ENCODE measurements at places on chromosomes 2 and 18.

- DNase-seq, result no peak
These were observed 38.9 kb downstream of the BCL2L11 start for GRCh38 chr2:111159641-111160040.

GRCh38 chr2:105243961-105244360, 2.4 kb downstream of the GPR45 start:
- no peak for DNase-seq

DNA sequence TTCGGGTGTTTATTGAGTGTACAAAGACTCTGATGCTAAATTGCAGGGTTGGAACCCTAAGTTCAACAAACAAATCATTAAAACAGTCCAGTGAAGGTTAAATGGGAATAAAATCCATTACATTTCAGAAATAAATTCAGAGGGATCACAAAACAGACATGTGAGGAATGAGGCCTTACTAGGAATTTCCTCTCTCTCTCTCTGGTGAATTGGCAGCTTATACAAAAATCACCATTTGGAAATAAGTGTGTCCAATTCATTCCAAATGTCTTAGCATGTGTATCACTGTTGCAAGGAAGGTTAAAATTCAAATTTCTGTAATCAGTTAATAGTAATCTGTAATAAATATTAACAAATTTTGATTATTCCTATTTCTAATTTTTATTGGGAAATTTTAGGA, 228.6 kb upstream of the PXDN start:
- no peak for DNase-seq

DNA sequence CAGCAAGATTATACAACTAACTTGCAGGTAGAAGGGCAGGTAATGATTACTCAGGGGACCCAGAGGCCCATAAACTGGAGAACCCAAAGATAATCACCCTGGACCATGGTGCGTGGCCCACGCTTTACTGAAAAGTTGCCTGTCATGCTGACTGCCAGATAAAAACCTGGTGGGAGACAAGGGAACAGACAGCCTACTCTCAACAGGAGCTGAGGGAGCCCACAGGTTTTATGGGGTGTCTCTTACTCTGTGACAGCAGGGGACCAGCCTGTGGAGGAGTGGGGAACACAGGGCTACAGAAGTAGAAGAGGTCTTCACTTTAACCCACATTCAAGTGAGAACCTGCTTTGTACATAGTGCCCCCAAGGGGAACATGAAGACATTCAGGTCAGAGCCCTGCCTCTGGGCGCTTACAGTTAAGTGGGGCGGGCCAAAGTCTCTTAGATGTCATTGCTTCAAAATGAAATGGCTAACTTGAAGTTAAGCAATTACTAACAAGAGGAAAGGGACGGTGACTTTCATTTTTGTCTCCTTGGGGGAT, 60.4 kb downstream of the DHRS9 start:
- no peak for DNase-seq

GRCh38 chr2:88239781-88240180, 69.6 kb downstream of the THNSL2 start:
- no peak for DNase-seq

DNA sequence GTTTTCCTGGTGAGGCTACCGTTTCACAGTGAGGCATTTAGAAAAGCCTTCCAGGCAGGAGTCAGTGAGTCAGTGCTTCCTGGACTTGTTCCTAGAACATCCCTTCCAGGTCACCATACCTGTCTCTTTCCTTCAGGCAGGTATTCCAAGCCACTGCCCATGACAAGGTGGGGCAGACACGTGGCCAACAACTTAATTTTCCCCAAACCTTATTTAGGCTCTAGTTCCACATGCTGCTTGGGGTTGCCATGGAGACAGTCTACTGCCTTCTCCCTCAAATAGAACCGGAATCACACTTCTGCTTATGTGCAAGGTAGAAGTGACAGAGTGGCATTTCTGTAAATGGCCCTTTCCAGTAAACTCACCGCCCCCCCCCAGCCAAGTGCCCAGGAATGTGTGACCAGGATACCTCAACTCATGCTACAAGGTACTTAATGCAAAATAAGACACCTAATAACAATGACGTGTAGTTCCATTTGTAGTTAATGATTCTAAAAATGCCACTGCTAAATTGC, 258.3 kb downstream of the PRKCE start:
- no peak for DNase-seq

DNA sequence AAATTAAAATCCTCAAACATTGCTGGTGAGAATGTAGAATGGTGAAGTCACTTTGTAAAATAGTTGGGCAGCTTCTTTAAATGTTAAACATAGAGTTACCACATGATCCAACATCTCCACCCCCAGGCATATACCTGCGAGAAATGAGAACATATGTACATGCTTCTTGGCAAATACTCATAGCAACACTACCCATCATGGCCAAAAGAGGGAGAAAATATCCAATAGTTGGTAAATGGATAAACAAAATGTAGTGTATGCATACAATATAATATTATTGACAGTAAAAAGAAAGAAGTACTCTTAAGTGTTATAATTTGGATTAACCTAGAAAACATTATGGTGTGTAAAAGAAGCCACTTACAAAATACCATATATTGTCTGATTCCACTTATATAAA, 185.9 kb downstream of the CDH7 start:
- DNase-seq, result no peak

- DNase-seq, result no peak
These were observed 53.4 kb upstream of the ODC1 start for GRCh38 chr2:10501451-10501961.

- DNase-seq, result no peak
These were observed 45.2 kb upstream of the SP5 start for GRCh38 chr2:170669909-170670308.

DNA sequence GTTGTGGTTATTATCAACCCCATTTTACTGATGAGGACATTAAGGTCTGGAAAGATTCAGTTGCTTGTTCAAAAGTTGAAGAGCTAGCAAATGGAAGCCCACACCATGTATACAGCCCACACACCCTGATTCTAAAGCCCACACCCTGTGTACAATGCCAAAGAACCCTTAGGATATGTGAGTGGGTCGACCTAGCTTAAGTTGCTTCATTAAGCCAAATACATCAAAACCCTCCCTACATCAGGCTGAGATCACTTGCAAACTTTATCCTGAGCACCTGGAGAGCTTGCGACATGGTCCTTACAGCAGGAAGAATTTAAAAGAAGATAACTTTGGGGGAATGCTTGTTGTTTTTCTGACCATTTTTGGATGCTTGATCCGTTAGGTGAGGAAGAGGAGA, 435 bp upstream of the ARHGAP25 start:
- DNase-seq, result no peak

- DNase-seq, result no peak
These were observed 57.8 kb upstream of the NFU1 start for GRCh38 chr2:69495008-69495407.

GRCh38 chr2:216405588-216405987, 6.7 kb upstream of the SMARCAL1 start:
- no peak for DNase-seq

DNA sequence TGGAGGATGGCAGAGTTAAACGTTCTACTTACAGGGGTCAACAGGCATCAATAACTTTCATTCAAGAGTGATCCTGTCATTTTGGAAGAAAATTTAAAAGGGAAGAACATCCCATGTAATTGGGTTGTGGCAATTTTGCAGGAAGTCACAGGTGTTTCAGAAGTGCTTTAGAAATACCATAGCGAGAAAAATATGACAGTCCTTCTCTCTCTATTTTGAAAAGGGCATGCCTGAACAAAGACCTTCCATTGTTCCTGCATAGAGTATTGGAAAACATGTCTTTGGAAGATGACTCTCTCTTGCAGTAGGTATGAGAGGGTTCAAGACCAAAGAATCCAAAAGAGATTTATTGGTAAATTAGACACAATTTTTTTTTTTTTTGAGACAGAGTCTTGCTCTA, 81.8 kb upstream of the SERTAD2 start:
- DNase-seq, result no peak

DNA sequence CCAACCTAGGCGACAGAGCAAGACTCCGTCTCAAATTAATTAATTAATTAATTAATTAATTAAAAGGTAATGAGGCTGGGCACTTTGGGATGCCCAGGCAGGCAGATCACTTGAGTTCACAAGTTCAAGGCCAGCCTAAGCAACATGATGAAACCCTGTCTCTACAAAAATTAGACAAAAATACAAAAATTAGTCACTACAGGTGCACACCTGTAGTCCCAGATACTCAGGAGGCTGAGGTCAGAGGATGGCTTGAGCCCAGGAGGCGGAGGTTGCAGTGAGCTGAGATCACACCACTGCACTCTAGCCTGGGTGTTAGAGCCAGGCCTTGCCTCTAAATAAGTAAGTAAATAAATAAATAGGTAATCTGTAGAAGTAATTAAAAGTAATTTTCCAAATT, 6.8 kb downstream of the SF3B1 start:
- DNase-seq, result no peak

GRCh38 chr18:56575819-56576663, 62.4 kb downstream of the TXNL1 start:
- peak; percentile 56 for DNase-seq

GRCh38 chr2:95062242-95063085, 37.0 kb downstream of the MAL start:
- DNase-seq, result no peak

DNA sequence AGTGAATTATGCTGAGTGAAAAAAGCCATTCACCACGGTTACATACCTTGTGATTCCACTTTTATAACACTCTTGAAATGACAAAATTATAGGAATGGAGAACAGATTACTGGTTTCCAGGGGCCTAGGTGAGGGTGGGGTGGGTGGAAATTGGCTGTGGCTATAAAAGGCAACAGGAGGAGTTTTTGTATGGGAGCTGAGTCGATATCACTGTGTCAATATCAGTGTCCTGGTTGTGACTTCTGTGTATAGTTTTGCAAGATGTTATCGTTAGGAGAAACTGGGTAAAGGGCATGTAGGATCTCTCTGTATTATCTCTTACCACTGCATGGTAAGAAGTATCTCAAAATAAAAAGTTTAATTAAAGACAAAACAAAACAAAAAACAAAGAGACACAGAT, 84.3 kb downstream of the EDAR start:
- no peak for DNase-seq

- DNase-seq, result no peak
These were observed 862.0 kb upstream of the ID2 start for GRCh38 chr2:7819850-7820249.

DNA sequence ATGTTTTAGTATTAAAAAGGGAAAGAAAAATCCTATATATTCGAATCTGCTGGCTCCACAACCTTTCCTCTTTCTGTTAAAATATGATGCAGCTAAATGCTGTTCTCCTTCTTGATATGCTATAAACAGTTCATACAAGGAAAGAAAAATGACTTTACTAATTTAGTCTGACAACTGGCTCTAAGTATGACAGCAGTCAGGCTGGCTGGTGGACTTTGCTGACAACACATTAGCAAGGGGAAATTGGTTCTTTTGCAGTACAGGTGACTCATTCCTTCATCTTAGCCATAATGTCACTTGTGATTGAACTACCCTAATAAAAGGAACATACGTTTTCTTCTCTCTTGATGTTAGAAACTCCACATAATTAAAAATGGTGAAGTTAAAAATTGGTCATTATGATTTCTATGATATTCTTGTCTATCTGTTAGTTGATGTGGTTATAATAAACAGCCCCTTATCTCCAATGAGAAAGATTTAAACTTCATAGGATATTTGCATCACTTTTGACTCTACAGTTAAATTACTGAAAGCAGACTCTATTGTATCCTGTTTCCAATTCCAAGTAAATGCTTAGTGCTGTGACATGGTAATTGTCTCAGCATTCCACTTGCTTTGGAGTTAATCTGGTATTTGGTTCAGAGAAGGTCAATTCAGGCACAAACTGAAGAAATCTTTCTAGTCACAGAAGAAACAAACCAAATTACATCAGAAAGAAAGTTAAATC, 315.3 kb upstream of the GULP1 start:
- no peak for DNase-seq

- no peak for DNase-seq
These were observed 101.0 kb upstream of the CERS6 start for GRCh38 chr2:168355121-168355520.

- DNase-seq, result no peak
These were observed 458.3 kb upstream of the SLC14A2 start for GRCh38 chr18:45156946-45157345.

GRCh38 chr2:64311948-64312621, 141.9 kb upstream of the LGALSL start:
- peak; percentile 81 for DNase-seq

GRCh38 chr2:152513681-152514080, 178.7 kb downstream of the FMNL2 start:
- peak; percentile 25 for DNase-seq

- DNase-seq, result no peak
These were observed 84.1 kb upstream of the EPC2 start for GRCh38 chr2:148560496-148560895.

GRCh38 chr18:37854396-37854795, 288.8 kb upstream of the CELF4 start:
- no peak for DNase-seq

GRCh38 chr2:63614448-63614968, 25.7 kb downstream of the MDH1 start:
- DNase-seq, result no peak

GRCh38 chr2:65782186-65782585, 349.8 kb upstream of the SPRED2 start:
- DNase-seq, result no peak

GRCh38 chr18:12296087-12296403, 12.0 kb upstream of the TUBB6 start:
- DNase-seq, result no peak

GRCh38 chr2:173802518-173802917, 162.7 kb downstream of the SP3 start:
- DNase-seq, result no peak

DNA sequence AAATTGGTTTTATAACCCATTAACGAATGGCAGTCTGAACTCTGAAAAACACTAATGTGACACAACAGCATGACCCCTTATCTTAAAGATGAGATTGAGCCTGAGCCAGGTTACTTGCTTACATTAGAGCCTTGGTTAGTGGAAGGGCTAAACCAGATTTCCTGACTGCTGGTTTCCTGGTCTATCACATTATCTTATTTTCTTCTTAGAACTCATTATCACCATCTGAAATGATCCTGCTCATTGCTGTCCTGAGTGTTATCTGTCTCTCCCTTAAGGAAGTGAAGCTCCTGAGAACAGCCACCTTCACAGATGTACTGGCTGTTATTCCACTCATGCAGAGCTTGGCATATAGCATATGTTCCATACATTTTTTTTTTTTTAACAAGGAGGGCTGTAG, 9.0 kb upstream of the NRP2 start:
- no peak for DNase-seq

DNA sequence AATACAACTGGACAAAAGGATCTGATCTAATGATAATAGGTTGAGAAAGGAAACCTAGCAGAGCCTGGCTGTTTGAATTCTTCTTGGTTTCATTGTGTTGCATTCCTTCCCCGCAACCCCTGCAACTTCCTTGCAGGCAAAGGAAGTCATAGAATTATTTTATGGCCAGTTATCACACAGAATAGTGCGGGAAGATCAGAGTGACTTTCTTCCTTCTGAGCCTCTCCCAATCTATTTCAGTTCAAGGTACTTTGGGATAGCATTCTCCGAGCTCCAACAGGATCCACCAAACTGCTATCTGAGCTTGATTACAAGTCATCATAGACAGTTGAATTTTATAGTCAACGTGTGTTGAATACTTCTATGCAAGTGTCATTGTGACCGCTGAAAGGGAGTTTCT, 441.1 kb downstream of the DCC start:
- no peak for DNase-seq
